T-cell (primary cell): ENCODE measurements at places on chromosomes 6 and 20. TPM values are rescaled to one million over a fixed set of nuclear protein-coding genes. Genes with fewer than 3 reads are reported as not detected.

GRCh38 chr20:36720510-36720909 is 25.4 kb downstream of the NDRG3 start:
- no peak for DNase-seq

DNA sequence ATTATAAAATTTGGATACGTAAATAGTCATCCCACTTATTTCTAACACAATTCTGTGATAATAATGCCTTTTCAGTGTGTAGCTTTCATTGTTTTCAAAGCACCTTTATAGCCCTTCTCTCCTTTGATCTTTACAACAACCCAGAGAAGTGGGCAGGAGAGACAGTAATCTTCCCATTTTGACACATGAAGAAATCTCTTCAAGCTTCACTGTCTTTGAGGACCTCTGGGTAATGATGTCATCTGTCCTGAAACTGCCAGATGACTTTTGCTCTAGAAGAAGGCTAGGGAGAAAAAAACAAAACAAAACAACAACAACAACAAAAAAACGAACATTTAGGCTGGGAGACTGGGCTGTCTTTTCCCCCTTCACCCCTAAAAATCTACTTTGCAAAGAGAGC is 203.0 kb downstream of the KCNQ5 start:
- no peak for DNase-seq

GRCh38 chr6:9404351-9405146 is 969.2 kb upstream of the SLC35B3 start:
- DNase-seq = no peak

EFCAB8 gene
- 0.80 TPM for total RNA-seq

- DNase-seq = no peak
These were observed 43.2 kb downstream of the LY86 start for GRCh38 chr6:6631534-6632276.

MGME1 gene
- 12.8 TPM for total RNA-seq

MYB gene
- total RNA-seq = 17.1 TPM

GRCh38 chr6:7155871-7156579 is 48.3 kb downstream of the RREB1 start:
- DNase-seq = no peak

BNIP5 gene
- total RNA-seq = not detected
